ENCODE measurements at places on chromosomes 1 and 21. TPM values are rescaled to one million over a fixed set of nuclear protein-coding genes. Genes with fewer than 3 reads are reported as not detected.

CFHR1 gene
- total RNA-seq: not detected

NCF2 gene
- 6.6 TPM for total RNA-seq

CFHR3 gene
- total RNA-seq: not detected

SFT2D2 gene
- total RNA-seq: 52.9 TPM

LCA5L gene
- 0.22 TPM for total RNA-seq

PKLR gene
- total RNA-seq: not detected

ARHGEF16 gene
- 0.24 TPM for total RNA-seq

OPRD1 gene
- not detected for total RNA-seq

KIF26B gene
- not detected for total RNA-seq

FAM131C gene
- total RNA-seq: 0.33 TPM

PCP4 gene
- total RNA-seq: not detected

CA14 gene
- total RNA-seq: not detected

S100A6 gene
- 513 TPM for total RNA-seq

DNAJC6 gene
- total RNA-seq: 3.9 TPM

PDPN gene
- total RNA-seq: not detected

DNAI4 gene
- total RNA-seq: 1.4 TPM

WDR64 gene
- not detected for total RNA-seq

AMY1B gene
- not detected for total RNA-seq

CD244 gene
- not detected for total RNA-seq

RGS7 gene
- total RNA-seq: not detected

ZBTB8B gene
- not detected for total RNA-seq

MX2 gene
- 25.3 TPM for total RNA-seq

FNDC10 gene
- 1.6 TPM for total RNA-seq

SHISA4 gene
- total RNA-seq: 0.59 TPM

ENSA gene
- total RNA-seq: 212 TPM

LCE3E gene
- not detected for total RNA-seq

RPTN gene
- total RNA-seq: not detected

SLC22A15 gene
- 1.7 TPM for total RNA-seq

KRTAP12-2 gene
- not detected for total RNA-seq

FCRL4 gene
- total RNA-seq: not detected

PGLYRP4 gene
- not detected for total RNA-seq

SH2D5 gene
- total RNA-seq: 0.07 TPM

OR6Y1 gene
- not detected for total RNA-seq

SLC9C2 gene
- not detected for total RNA-seq

PRAMEF20 gene
- not detected for total RNA-seq

RYR2 gene
- 0.02 TPM for total RNA-seq

PLEKHO1 gene
- total RNA-seq: 31.8 TPM

COL16A1 gene
- 0.12 TPM for total RNA-seq

GNG4 gene
- total RNA-seq: 0.88 TPM

LEPR gene
- total RNA-seq: 5.0 TPM

MCM3AP gene
- total RNA-seq: 126 TPM

PLEKHA6 gene
- 0.52 TPM for total RNA-seq

CFAP107 gene
- total RNA-seq: not detected

FNDC5 gene
- not detected for total RNA-seq

KCNJ6 gene
- total RNA-seq: not detected

COL6A1 gene
- 0.39 TPM for total RNA-seq

LCE2A gene
- not detected for total RNA-seq

ZBTB8A gene
- total RNA-seq: 0.27 TPM

ARHGEF10L gene
- not detected for total RNA-seq

TNNI3K gene
- total RNA-seq: 0.38 TPM

PKNOX1 gene
- 18.0 TPM for total RNA-seq

CLDN8 gene
- total RNA-seq: not detected

AMY1C gene
- total RNA-seq: not detected

PRAMEF12 gene
- not detected for total RNA-seq

PTPRF gene
- total RNA-seq: 2.4 TPM

DHCR24 gene
- 75.1 TPM for total RNA-seq

Measured in activated CD4-positive, alpha-beta memory T cell treated with anti-CD3 and anti-CD28 coated beads for 36 hours (primary cell).